ENCODE measurements at places on chromosomes 7 and 10.

GRCh38 chr7:94289071-94289470 is 105.6 kb upstream of the COL1A2 start:
- peak; percentile 27 for DNase-seq

DNA sequence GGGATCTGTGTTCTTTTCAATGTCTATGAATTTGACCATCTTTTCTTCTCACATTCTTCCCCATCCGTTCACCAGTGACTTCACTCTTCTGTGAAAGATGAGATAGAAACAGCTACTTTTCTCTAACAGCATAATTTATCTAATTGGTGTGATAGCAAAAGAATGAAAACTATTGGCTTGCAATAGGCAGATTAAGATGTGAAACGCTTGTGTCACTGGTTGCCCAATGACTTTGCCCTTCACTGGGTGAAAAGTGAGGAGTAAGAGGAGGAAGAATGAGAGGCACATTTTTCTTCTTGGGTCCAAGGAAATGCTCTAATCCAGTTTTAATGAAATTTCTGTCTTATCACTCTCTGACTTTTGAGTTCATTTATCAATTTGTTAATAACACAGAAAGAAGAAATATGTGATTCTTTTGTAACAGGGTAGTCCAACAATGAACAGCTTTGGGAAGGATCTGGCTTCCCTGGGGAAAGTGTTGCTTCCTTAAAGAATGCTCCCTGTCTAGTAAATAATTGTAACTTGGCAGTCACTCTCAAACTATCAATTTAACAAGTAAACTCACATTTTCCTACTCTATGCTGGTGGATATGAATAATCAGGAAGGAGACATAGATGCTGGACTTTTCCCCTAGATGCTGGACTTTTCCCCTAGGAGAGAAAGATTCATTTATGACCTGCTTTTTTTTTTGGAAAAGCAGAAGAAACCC is 35.1 kb downstream of the BET1 start:
- no peak for DNase-seq

DNA sequence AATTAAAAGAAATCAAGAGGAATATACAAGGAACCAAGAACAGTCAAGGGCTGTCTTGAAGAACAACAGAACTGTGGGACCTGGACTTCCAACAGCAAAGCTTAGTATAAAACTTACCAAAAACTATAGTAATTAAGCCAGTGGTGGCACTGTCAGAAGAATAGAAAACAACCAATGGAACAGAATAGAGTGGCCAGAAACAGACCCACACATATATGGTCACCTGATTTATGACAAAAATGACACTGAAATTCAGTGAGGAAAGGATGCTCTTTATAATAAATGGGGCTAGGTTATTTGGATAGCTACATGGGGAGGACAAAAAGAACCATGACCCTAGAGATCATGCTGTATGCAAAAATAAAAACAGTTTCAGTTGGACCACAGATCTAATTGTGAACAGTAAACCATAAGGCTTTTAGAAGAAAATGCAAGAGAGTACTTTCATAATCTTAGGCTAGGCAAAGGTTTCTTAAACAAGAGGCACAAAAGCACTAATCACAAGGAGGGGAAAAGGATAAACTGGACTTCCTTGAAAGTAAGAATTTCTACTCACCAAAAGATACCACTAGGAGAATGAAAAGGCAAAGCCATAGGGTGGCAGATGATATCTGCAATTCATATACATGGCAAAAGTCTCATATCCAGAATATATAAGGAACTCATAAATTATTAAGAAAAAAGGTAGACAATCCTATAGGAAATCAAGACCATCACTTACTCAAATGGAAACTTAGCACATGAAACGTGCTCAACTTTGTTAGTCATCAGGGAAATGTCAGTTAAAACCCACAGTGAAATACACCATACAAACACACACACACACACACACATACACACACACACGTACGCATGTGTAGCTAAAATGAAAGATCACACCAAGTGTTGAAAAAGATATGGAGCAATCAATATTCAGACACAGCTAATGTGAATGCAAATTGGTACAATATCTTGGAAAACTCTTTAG is 20.8 kb downstream of the HYCC1 start:
- DNase-seq = no peak

- DNase-seq = no peak
These were observed 75.8 kb downstream of the OR13A1 start for GRCh38 chr10:45239642-45240041.

- DNase-seq = no peak
These were observed 21.5 kb downstream of the CHST3 start for GRCh38 chr10:71985542-71986250.

GRCh38 chr7:126768836-126769235 is 483.9 kb downstream of the GRM8 start:
- no peak for DNase-seq

DNA sequence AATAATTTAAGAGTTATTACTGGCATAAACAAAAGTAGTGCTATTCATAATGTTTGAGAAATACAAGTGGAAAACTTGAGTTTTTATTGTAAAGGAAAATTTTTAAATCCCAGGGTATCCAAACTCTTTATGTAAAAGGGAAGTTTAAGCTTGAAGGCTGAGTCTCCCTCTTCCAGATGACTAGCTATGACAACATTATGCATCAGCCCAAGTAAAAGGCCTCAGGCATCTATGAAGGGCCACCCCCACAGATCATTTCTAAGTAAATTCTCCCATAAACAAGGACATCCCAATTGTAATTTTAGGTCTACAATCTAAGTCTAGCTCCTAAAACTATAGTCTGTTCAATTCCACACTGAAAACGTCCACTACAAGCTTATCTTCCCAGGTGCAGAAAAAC is 166.2 kb upstream of the STEAP1 start:
- no peak for DNase-seq

GRCh38 chr10:12847361-12847975 is 154.0 kb downstream of the CCDC3 start:
- DNase-seq = peak; percentile 15

GRCh38 chr7:95660023-95660434 is 63.7 kb upstream of the PDK4 start:
- no peak for DNase-seq

DNA sequence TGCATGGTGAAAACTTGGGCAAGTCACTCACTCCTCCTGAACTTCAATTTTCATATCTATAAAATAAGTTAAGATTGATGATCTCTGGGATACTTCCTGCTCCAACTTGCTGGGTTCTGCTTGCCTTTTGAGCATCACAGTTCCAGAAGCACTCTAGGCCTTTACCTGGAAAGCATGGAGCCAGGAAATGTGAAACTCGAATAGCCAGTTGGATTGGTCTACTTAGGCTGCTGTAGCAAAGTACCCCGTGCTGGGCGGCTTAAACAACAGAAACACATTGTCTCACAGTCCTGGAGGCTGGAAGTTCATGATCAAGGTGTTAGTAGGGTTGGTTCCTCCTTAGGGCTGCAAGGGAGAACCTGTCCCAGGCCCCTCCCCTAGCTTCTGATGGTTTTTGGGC is 64.5 kb downstream of the NAMPT start:
- no peak for DNase-seq

DNA sequence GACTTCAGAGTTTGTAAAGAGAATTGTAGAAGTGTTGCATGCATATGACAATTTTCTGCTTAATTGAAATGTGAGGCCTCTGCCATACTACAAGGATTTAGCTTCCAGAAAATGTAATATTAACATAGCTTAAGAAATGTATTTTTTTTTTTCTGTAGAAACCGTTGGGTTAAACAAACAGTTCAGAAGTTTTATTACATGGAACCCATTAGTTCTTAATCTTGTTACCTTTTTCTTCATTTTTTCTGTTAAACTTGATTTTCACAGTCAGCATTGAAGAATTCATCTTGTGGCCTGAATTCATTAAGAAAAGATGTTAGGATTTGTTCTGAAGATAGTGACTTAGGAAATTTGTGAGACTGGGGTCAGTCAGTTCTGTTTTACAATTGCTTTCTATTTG is 4.9 kb downstream of the PTEN start:
- DNase-seq = peak; percentile 41

Data from KBM-7 (cell line).